NCI-H226 (cell line): ENCODE measurements at places on chromosomes 3 and 15.

GRCh38 chr15:29704950-29705597, 117.2 kb downstream of the TJP1 start:
- no peak for DNase-seq

DNA sequence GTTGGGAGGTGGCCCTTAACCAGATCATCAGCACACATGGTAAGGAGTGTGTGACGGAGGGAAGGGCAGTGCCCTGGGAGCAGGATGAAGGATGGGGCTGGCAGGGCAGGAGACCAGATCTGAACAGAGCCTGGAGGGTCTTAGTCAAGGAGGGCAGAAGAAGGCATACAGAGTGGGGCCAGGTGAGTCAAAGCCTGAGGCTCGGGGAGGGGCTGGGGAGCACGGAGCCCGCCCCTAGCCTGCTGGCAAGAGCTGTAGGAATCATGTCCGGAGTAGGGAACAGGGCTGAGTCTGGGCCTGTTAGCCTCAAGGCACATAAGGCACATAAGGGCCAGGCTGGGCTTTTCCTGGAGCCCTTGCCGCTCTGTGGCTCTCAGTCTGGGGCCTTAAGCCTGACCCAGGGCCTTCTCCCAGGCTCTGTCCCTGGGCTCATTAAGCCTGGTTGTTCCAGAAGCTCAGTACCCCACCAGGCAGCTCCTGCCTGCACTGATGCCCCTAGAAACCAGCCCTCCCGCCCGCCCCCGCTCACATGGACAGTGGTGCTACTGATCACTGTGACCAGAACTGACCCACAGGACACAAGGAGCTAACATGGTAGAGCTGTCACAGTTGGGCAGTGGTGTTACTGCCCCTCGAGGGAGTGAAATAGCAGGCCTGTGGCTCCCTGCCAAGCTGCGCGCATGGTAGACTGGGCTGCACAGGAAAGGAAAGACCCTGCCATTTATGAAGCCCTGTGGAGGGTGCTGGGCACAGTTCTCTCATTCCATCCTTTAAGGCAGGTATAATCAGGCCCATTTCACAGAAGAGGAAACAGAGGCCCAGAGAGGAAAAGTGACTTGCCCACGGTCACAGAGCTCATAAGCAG, 14.6 kb downstream of the ISG20 start:
- no peak for DNase-seq

DNA sequence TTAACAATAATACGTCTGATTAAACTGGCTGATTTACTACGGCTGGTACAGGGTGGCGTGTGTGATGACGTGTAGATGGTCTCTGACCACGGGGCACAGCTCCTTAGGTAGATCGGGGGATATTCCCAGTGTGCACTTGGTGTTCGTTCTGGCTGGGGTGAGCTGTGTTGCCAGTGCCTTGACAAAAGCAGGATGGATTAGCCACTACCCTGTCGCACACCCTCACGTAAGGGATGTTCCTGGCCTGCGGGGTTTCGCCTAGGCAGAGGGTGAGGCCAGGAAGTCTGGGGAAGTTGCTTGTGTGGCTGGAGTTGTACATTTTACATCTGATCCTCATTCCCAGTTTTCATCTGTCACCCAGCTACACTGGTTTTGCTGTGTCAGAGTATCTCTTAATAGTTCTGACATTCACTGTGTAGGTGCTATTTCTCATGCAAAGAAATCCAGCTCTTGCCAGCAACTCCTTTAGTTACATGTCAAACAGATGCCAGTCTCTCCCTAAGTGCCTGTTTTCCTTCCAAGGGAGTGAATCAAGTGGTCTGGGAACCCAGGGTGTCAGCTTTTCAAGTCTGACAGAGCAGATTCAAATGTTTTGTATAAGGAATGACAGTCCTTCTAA, 66.1 kb upstream of the CCR4 start:
- DNase-seq, result no peak

DNA sequence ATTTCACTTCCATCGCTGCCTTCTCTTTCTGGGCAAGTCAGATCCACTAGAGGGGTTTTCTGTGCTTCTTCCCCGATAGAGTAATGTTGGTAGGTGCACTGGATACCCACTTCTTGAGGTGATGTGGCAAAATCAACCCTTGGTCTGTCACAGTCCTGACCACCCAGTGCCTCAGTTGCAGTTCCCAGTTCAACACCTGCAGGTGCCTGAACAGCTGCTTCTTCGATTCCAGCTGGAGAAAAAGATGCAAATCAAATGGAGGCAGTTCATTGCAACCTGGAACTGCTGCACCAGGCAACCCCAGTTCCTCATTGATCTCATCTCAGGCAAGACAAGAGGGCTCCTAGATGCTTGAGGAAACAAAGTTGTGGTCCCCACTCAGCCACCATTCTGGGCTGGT, 186.6 kb downstream of the UBE2E2 start:
- no peak for DNase-seq

DNA sequence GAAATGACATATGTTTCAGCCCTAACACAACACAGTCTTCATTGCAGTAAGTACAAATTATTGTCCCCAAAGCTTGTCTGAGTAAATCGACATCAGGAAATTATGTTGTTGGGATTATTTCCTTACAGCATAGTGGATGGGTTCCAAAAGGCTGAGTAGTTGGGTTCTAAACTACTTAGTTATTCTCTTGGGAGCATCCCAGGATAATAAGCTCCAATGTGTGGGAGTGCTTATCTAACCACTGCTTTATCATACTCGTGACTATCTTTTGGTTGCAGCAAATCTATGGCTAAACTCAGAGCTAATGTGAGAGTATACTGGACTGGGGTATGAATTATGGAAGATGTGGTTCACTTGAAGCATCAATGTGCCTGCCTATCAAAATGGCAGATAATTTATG, 128.5 kb downstream of the RBMS3 start:
- peak; percentile 89 for DNase-seq

GRCh38 chr3:46670000-46670890, 23.2 kb downstream of the ALS2CL start:
- no peak for DNase-seq

DNA sequence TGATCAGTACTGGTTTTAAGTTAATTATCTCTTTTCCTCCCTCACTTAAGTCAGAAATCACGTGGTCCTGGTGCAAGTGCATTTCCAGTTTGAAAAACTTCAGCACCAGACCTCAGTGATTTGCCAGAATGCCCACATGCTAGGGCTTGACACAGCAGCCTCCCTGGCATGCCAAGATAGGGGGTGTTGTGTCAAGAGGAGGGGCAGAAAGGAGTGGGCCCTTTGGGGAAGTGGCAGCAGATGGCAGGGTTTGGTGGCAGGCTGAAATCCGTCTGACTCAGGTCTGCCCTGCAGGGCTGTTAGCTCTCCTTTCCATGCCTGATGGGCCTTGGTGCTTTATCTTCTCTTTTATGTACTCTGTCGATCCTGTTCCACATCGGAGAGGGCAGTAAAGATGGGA, 23.4 kb downstream of the PXK start:
- DNase-seq, result no peak

GRCh38 chr15:85562824-85563223, 182.4 kb downstream of the AKAP13 start:
- no peak for DNase-seq

DNA sequence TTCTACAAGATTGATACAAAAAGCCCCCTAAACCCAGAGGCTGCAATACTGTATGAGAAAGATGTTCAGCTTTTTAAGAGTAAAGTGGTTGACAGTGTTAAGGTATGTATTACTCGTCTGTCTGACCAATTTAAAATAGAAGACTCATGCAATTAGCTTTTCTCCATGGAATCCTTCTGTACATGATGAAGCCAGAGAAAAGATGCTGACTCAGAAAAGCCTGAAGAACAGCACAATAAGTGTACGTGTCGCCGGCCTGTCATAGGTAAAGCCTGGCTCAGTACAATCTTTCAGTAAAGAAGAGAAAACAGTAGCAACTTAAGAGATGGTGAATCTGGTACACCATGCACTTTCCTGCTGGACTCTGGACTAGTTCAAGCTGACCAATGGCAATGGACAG, 16.4 kb downstream of the NEK4 start:
- no peak for DNase-seq
